NCI-H187 (cell line): ENCODE measurements at places on chromosomes 2 and 18.

DNA sequence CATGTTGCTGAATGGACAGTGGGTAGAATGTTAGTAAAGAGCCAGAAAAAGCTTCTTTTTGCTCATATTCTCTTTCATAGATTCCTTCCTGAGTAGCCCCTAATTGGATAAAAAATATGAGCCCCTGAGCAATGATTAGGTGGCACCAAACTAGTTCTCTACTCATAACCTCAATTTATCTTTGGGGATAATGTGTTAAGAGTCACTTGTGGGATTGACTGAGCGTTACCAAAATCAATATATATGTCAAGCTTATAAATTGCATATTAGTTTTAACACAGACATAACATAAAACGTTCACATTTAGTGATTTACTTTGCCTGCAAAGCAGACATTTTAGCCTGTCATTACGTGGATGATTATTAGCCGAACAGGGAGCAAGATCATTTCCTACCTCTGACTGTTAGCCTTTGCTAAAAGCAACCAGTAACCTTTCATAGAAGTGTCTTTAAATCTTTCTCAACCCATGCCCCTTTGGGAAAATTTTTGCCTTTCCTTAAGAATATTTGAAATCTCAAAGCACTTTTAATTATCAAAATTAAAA is 85.4 kb downstream of the ARHGAP28 start:
- no peak for DNase-seq

GRCh38 chr18:22439447-22439846 is 21.7 kb upstream of the CTAGE1 start:
- DNase-seq, result no peak

DNA sequence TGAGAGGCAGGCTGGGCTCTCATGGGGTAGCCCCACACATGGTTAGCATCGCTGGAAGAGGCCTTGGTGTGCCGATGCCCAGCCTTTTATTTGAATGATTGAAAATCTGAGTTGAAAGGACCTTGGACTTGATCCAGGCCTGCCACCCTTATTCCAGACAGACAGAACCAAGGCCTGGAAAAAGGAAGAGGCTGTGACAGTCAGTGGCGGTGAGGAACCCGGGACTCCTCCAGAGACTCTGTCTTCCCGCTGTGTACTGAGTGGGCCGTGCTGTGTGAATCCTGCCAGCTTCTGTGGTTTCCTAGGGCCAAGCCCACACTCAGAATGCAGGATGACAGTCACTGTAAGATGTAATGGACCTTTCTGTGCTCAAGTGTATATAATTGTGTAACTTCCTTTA is 218.5 kb downstream of the LDLRAD4 start:
- peak; percentile 13 for DNase-seq

DNA sequence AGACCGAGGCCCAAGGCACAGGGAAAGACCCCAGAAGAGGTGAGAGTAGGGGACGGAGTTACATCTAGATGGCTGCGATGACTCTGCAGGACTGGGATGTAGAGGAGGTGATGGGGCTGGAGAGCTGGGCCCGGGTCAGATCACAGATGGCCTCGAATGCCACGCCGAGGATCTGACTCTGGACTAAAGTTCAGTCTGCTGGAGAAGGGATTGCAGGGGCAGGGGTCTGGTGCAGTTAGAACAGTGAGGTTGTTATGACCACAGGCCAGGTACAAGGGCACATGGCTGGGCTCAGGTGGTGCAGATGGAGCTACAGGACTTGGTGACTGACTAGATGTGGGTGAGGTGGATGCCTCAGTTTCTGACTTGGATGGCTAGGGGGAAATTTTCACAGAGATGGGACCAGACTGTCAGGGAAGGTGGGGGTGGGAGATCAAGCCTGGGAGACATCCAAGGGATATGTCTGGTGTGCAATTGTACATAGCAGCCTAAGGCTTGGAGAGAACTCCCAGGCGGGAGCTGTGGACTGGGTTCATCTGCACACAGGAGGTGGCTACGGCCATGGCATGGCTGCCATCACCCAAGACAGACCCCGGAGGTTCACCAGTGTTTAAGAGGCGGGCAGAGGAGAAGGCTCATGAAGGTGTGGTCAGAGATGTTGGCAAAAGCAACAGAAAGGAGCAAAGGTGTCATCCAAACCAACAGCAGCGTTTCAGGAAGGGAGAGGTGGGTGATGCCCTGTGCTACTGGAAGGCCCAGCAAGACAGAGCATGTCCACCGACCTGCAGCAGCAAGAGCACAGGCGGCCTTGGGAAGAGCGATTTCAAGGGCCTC is 66.9 kb downstream of the CIB4 start:
- no peak for DNase-seq

DNA sequence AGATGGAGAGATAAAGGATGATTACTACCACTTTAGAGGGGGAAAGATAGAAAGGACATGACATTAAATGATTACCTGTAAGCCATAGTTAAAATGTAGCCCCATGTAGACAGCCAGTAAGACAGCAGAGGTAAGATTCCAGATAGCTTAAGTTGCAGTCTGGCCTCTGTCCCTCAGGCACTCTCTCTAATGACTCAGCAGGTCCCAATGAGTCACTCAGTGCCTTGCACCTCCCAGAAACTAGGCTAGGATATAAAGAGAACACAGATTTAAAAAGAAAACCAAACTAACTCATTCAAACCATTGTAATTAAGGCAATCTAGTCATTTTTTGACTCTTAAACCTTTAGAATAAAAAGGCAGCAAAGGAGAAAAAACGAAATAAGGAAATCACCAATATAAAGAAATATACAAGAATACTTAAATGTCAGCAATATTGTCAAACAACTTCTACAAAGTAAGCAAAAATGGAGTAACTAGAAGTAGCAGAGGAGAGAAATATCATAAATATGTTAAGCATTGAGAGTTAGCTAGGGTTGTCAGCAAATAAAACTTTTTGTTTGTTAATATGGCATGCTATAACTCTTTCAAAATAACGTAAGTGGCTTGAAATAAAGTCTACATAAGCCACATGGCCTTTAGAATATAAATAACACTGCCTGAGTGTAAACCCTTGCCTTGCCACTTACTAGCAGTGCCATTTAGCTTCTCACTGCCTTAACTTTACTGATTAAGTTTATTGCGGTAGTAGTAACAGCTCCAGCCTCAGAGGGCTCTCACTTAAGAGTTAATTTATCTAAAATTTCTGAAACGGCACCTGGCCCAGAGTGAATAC is 48.5 kb downstream of the SOCS6 start:
- no peak for DNase-seq

DNA sequence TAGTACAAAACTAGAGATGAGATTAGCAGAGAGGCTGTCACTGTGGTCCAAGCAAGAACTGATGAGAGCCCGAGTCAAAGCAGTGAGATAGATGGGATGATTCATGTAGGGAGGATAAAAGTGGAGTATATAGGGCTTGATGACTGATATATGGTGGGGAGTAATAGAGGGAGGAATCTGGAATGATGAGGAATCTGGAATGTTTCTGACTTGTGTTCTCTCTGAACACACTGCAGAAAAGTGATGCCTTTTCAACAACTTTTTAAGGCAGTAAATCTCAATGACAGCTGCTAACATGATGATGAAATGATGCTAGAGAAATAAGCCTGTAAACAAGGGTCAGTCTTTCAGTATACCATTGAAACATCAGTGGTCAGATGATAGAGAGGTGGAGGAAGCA is 143.5 kb upstream of the SP5 start:
- DNase-seq, result no peak

GRCh38 chr2:223815186-223815883 is 22.0 kb downstream of the AP1S3 start:
- DNase-seq, result no peak

- DNase-seq, result no peak
These were observed 37.2 kb upstream of the NEMP2 start for GRCh38 chr2:190571686-190572085.

GRCh38 chr18:27778441-27778840 is 398.5 kb downstream of the CDH2 start:
- no peak for DNase-seq

DNA sequence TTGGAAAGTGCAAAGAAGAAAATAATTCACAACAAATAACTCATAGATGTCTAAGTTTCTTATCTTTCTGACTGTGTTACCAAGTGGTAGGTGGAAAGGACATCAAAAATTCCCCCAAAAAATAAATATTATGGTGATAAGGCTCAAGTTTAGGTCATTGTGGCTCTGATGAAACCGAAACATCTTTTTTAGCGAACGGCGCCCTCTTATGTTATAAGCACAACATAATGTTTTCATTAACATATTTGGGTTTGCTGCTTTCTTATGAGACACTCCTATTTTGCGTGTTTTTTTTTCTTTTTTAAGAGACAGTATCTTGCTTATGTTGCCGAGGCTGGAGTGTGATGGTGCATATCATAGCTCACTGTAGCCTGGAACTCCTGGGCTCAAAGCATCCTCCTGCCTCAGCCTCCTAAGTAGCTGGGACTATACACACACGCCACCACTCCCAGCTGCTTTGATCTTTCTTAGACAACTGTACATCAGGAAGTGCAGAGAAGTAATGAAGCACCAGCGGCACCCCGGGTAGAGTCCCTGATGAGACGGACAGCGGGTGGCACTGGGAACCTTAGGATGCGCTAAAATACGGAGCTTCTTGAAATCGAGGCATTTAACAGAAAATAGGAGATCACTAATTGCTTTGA is 38.5 kb upstream of the SLC35G4 start:
- DNase-seq, result no peak

- DNase-seq, result no peak
These were observed 166.1 kb downstream of the ASXL3 start for GRCh38 chr18:33744032-33744697.

GRCh38 chr2:137729305-137729704 is 235.0 kb upstream of the HNMT start:
- no peak for DNase-seq

- DNase-seq, result no peak
These were observed 42.0 kb downstream of the CTIF start for GRCh38 chr18:48580782-48581181.
